ENCODE measurements at places on chromosomes 11 and 22.
A peak's percentile ranks its signal among the peaks of the same experiment; 100 is the strongest.

GRCh38 chr11:117815262-117815803 lies 9.2 kb downstream of the FXYD2 start:
- peak; percentile 95 for DNase-seq

DNA sequence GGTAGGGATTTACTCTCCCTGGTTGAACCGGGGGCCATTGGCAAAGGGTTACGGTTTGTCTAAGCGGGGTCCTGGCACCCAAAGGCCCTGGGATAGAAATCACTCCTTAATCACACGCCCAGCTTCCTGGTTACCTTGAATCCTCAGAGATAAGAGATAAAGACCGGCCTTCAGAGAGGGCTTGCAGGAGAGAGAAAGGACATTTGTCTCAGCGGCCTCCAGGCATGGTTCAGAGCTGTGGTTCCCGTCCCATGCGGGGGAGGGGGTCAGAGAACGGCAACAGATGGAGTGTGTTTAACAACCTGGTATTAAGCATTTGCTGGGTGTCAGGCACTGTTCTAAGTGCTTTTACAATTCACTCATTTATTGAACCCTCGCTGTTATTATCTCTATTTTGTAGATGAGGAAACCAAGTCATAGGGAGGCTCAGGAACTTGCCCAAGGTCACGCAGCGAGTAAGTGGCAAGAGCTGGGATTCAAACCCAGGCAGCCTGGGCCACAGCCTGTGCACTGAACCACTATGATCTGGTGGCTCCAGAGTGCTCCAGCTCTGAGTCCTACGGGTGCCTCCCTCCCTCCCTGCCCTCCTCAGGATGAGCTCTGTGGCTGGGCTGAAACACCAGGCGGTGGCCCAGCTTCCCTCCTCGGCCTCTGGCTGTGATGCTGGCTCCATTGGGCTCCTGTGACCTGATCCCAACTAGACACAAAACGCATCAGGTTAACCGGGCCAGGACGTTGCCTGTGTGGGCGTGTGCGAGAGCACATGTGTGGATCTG lies 18.6 kb downstream of the LRRC10B start:
- DNase-seq = no peak

DNA sequence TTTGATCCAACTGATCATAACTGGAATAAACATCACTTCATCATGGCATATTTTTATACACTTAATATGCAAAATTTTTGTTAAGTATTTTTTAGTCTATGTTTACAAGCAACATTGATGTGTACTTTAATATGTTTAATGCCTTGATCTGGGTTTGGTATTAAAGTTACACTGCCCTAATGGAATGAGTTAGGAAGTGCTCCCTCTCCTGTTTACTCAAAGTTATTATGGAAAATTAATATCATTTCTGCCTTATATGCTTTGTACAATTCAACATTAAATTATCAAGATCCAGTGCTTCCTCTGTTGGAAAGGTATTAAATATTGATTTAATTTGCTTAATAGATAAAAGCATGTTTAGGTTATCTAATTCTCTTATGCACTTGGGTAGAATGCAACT lies 927.3 kb upstream of the RAG2 start:
- no peak for DNase-seq

GRCh38 chr22:24325105-24325757 lies 54.6 kb downstream of the SPECC1L start:
- DNase-seq = peak; percentile 84

DNA sequence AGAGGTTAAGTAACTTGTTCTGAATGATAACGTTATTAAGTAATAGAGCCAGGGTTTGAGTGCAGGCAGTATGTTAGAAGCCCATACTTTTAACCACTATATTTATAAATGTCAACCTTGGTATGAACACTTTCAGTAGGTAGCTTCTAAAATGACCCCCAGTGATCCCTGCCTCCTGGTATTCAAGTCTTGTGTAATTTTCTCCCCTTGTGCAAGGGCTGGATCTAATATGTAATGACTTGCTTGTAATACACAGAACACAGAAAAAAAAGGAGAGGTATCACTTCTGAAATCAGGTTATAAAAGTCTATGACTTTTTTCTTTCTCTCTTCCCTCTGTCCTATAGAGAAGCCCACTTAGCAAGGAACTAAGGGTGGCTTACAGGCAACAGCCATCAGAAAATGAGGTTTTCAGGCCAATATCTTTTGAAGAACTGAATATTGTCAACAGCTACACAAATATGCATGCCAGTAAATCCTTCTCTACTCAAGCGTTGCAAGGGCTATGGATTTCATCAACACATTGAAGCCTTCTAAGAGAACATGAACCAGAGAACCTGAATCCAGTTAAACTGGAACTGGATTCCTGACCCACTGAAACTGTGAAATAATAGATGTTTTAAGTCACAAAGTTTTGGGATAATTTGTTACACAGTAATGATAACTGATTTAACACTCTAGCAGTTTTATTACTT lies 712.3 kb downstream of the METTL15 start:
- DNase-seq = no peak

- no peak for DNase-seq
Observed at GRCh38 chr22:30992565-30992964, 23.5 kb downstream of the TUG1 start.

DNA sequence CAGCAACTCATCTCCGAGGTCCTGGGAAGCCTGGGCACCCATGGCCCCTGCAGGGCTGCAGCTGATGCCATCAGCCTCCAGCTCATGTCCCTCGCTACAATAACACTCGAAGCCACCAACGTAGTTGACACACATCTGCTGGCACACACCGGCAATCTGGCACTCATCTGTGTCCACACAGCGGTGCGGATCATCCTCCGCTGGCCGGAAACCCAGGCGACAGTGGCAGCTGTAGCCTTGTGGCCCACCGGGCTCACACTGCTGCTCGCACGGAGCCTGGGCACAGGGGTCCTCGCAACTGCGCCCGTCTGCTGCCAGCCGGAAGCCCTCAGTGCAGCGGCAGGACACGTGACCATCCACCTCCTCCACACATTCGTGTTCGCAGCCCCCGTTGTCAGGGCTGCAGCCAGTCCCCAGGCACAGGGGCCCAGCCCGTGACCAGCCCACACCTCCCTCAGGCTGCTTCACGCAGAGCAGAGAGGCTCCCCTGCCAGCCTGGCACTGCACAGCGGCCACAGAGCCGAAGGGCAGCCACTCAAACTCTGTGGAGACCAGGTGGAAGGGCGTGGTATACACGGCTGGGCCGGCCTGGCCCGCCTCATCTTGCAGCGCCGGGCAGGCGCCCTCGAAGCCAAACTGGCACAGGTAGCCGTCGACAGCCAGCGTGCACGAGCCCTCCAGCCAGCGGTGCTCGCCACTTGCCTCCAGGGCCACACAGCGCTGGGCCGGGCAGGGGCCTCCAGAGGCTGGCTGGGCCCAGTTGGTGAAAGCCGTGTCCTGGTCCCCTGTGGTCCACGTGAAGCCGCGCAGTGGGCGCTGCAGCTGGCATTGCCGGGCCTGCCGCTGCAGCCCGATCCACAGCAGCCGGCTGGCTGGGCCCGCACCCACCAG lies 678 bp downstream of the CD248 start:
- DNase-seq = no peak

GRCh38 chr22:24205438-24206195 lies 24.3 kb downstream of the SUSD2 start:
- peak; percentile 41 for DNase-seq

GRCh38 chr22:42363892-42364291 lies 68.3 kb downstream of the NFAM1 start:
- DNase-seq = no peak

DNA sequence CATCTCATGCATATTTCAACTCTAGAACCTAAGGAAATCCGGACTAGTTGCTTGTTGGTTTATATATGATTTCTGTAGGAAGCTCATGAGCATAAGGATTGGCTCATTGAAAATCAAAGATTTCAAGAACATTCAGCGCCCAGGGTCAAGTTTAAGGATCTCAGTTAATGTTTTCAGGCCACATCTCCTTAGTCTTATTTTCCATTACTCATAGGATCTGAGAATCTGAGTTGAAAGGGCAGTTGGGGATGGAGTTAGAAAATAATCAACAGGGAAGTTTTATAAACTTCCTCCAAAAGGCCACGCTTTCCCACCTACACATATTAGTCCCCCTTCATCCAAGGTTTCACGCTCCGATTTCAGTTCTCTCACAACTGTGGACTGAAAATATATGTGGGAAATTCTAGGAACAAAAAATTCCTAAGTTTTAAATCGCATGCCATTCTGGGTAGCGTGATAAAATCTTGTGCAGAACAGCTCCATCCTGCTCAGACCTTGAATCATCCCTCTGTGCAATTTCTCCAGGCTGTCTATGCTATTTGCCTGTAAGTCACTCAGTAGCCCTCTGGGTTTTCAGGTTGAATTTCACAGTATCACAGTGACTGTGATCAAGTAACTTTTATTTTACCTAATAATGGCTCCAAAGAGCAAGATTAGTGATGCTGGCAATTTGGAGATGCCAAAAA lies 160.2 kb downstream of the KIRREL3 start:
- DNase-seq = no peak

DNA sequence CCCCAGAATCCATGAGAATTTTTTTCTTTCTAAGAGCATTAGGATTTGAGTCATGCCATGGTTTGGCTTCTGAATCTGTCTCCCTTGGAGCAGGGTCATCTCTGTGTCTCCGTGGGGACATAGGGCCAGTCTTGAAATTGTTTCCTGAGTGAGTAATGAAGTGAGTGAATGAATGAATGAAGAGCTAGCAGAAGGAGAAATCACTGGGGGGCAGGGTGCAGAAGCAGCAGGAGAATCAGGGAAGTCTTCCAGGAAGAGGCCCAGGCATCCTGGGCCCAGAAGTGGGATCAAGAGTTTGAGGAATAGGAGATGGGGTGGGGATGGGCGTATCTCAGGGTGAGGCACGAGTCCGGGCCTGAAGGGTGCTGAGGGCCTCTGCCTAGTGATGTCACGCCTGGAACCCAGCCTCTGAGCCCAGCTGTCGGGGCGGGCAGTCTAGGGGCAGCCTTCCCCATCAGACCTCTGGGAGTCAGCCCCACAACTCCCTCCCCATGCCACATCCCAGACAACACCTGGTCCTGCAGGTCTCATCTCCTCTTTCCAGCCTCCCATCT lies 12.5 kb upstream of the MGAT3 start:
- no peak for DNase-seq

DNA sequence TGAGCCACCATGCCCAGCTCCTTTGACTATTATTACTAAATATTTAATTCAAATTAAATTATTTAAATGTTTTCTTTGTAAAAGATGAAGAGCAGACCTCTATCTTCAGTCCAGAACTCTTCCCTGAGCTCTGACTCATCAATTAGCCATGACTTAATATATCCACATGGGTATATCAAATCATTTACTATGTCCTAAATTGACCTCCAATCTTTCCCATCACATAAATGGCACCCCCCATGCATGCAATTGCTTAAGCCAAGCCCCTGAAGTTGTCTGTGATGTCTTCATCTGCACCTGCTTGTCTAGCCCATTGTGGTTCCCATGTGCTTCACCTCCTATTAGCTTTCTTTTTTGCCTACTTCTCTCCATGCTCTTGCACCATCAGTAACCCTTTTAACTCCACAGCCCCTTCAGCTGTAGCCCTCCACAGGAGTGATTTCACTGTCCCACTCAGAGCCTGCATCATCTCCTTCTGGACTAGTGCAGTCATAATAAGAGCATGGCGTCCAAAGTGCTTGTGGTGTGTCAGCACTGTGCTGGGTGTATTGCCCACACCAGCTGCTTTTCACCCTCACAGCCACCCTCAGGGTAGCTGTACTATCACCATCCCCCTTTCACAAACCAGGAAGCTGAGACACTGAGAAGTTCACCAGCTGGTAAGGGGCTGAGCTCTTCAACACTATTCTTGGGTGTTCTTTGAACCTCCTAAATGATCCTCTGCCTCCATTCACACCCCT lies 11.8 kb upstream of the THY1 start:
- DNase-seq = no peak

DNA sequence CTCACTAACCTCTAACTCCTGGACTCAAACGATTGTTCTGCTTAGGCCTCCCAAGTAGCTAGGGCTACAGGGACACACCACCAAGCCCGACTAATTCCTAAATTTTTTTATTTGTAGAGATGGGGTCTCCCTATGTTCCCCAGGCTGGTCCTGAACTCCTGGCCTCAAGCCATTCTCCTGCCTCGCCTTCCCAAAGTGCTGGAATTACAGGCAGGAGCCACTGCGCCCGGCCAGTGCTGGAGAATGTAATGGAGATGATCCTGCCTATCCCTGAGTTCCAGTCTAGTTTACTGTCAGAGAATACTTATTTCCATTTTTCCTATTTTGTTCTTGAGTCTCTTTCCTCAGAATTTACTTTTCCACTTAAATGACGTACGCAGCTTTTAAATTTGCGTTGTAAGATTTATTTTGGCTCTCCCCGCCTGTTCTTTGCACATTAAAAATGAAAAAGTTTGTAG lies at the start of gene CHEK1:
Gene CHEK1 (plus strand): TSS at position 408 of the 458 bp plus-strand sequence. CDS start 1,606 bp downstream, outside the sequence.
- DNase-seq = no peak

- no peak for DNase-seq
Observed at GRCh38 chr11:25991476-25991875, 340.5 kb upstream of the ANO3 start.

- DNase-seq = no peak
Observed at GRCh38 chr11:44266056-44266780, 43.7 kb downstream of the ALX4 start.

- DNase-seq = peak; percentile 96
Observed at GRCh38 chr22:50562523-50563412, at the start of gene SYCE3. TSS of gene SYCE3 (minus strand) at chr22:50562919. CDS start at chr22:50556405, 6,514 bp downstream.

GRCh38 chr11:30504468-30504867 lies 81.7 kb downstream of the MPPED2 start:
- no peak for DNase-seq

DNA sequence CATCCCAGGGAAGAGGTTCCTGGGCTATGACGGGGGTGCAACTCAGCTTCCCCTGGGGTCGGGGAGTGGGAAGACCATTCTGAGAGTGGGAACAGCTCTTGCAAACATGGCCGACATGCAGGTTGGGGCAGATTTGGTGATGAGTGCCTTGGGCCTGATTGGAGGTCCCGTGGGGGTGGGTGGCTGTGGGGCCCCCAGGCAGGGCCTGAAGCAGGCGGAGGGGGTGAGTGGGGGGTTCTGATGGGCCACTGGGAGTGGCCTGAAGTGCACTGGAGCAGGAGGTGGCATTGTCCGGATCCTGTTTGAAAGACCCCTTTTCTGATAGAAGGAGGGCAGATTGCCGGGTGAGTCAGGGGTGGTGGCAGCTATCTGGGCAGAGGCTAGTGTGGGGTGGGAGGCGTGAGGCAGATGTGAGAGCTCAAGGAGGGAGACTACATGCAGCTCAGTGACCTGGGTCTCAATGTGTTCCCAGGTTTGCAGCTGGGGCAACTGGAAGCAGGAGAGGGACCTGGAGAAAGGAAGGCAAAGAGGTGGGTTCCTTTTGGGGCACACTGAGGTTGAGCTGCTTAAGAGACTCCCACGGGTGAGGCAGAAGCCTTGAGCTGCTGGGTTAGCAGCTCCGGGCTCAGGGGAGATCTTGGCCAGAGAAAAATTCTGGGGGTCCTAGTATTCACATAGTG lies 15.1 kb downstream of the MYEOV start:
- DNase-seq = no peak

DNA sequence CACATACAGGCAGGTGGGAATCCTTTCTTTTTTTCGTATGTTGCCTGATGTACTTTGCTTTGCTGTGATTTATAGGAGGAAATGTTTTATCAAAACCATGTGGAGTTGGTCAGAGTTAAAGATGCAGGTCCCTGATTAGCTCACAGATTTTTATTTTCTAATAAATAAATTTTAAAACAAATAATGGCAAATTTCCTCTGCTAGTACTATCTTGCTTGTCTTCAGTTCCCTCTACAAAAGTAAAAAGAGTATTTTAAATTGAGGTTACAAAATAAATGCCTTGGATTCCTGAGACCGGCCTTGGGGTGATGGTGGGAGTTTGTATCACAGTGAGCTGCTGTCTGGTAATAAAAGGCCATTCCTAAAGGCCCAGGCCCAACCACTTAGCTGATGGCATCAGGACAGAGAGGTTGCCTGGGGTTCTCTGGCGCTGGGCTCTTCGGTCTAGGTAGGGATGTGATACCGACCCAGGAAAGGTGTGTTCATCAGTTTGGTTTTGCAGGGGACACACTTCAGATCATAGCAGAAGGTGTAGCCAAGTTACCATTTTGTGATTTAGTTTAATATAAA lies 129.0 kb downstream of the TBC1D22A start:
- DNase-seq = no peak

All from inflammatory macrophage (primary cell).